ENCODE measurements at places on chromosomes 3 and 15.

DNA sequence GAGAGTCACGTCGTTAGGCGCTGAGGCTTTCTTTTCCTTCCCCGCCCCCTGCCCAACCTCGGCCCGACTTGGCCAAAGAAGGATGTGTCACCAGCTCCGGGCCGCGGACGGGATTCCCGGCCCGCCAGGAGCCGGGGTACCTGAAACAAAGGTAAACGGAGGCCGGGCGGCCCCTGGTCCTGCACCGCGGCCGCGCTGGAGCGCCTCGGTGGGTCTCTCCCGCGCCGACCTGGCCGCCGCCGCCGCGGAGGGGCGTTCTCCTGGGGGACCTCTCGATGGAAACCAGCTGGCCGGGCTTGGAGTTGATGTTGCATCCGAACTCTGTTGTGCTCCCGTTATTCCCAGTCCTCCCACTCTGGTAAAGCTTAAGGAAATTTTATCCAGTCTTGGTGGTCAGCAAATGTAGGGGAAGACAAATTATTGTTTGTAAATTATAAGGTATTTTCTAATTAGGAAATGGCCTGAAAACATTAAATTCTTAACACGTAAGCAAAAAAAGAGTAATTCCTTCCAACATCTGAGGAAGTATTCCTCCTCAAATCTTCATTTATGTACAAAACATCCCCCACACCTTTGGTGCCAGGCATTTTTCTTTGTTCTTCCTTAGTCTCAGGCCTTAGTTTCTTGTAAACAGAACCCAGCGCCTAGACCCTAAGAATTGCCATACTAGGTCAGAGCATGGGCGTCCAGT is 888 bp downstream of the PPP2R3A start:
- DNase-seq: no peak

DNA sequence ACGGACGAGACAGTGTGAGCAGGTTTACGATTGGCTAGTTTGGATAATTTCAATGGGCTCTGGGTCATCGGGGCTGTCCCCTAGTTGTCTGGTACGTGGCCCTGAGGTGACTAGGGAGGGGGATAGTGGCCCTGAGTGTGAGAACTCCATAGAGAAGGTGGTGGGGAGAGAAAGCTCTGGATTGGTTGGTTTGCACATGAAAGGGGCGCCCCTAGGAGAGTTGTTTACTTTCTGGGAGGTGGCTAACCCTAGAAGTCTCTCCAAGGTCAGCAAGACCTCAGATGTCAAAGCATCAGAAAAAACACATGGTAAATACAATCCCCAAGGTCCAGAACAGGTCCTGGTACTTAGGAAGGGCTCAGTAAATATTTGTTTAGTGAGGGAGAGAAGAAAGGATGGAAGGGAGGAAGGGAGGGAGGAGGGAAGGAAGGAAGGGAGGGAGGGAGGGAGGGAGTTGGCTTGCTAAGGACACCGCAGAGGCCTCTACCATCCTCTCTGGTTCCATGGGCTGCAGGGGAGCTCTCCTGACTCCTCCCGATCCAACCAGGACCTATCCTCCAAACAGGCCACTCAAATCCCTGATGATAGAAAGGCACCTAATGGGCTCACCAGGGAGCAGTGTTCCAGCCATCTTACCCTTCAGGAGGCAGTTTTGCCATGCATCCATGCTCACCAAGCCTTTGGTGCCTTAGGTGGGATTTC is 3.0 kb upstream of the TRH start:
- DNase-seq: no peak

DNA sequence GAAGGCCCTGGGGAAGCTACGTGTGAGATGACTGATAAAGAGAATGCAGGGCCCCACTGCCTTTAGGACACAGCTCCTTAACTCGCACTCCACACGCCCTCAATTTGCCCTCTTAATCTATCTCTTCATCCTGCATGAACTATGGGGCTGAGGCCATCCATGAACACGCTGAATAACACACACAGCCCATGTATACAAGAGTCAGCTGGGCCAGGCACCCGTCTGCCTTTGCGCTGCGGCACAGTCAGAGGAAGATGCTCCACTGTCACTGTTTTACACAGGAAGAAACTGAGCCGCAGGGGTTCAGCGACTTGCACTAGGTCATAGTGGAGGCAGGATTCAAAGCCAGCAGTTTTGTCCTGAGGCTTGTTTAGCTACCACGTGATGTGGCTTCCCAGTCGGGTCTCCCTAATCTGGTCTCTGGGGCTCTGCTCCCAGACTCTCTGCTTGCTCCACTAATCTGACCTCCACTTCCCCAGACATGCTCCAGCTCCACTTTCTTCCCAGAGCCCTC is 43.9 kb downstream of the TLE3 start:
- no peak for DNase-seq

DNA sequence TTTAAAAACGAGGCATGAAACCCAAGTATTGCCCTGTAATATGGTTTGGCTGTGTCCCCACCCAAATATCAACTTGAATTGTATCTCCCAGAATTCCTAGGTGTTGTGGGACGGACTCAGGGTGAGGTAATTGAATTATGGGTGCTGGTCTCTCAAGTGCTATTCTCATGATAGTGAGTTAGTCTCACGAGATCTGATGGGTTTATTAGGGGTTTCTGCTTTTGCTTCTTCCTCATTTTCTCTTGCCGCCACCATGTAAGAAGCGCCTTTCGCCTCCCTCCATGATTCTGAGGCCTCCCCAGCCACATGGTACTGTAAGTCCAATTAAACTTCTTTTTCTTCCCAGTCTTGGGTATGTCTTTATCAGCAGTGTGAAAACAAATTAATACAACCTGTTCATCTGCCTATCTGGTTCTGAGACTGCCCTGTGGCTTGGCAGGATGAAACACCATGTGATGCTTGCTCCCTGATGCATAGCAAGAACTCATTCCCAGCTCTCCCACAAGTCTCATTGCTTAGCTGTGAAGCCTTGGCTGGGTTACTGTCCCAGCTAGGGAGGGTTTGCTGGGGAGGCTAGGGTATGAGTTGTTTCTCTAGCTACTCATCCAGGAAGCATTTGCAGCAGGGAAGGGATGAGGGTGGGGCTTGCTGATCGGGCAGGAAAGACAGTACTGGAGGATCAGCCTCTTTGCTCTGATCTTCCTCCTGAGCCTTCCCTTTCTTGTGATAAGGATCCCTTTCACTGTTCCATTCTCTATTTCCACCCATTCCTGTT is 3.7 kb upstream of the SQOR start:
- DNase-seq: no peak

DNA sequence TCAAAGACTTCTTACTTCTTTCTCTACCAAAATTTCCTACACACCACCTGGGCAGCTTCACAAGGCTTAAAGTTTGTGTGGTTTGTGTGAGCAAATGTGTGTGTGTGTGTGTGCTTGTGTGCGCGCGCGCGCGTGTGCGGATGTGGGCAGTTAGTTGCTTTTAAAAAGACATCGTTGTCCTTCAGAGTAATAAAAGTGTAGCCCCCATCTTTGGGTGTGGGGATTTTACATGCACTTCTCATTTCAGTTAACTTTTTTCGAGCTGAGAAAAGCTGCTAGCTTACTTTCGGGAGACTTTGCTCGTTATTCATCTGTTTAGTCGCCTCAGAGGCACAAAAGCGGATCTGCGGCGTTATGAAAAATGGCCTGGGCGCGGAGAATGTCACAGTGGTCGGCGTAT is 36.0 kb downstream of the ZIC4 start:
- DNase-seq: no peak

DNA sequence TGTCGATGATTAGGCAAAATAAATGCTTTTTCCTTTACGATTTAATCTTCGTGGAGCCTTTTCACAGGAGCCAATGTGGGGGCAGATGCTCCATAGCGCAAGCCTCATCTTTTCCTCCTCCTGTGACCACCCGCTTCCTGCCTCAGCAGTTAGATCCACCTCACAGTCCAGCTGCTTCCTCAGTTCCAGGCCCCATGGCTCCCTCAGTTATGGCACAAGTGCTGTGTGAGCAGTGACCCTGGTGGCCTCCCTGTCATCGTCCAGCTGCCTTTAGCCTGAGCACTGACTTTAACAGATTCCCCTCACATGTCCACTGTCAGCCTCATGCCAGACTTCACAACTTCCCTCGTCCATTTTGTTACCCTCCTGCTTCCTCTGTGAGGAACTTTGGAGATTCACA is 424.6 kb upstream of the GBE1 start:
- no peak for DNase-seq

GRCh38 chr3:98903705-98904481 is 2.4 kb upstream of the DCBLD2 start:
- no peak for DNase-seq

DNA sequence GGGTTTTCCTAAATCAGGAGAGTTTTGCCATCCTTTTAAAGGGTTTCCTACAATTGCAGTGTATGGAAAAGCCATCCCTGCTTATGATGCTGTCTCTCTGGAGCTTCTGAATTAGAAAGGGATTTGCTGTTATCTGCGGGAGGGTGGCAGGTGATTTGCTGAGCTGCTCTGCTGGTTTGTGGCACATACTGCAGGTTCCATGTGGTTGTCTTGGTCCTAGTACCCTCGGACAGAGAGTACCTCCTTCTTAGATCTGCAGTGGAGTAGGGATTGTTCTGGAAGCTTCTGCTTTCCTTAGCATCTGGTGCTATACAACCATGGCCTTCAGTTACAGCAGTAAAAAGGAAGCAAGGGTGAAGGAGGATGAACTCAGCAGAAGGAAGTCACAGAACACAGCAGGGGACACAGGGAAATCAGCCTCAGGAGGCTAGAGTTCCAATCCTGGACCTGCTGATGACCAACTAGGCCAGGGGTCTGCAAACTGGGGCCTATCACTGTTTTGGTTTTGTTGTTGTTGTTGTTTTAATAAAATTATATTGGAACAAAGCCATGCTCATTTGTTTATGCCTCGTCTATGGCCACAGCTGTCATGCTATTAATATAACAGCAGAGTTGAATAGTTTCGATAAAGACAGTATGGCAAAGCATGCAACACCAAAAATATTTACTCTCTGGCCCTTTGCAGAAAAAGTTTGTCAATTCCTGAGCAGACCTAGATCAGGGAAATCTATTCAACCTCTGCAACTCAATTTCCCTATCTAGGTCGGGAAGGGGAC is 39.5 kb downstream of the STARD5 start:
- DNase-seq: no peak

DNA sequence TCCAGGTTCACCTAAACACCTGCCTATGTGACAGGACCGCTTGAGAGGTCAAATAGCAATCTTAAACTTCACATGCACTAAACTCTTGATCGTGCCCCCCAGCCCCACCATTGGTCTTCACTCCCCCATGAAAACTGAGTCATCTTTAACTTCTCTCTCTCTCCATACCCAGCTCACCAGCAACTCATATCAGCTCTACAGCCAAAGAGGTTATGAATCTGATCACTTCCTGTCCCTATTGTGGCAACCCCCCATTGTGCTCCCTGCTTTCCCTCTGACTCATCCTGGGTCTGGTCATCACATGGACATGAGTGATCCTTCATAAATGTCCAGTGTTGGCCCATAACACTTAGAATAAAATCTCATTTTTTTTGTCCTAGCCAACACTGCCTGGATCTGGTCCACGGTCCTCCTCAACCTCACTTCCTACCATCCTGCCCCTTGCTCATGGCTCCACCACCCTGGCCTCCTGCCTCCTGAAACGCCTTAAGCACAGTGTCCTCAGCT is 103.4 kb upstream of the HACD2 start:
- DNase-seq: peak; percentile 35
